Activated T-helper 9 cell treated with anti-CD3 and anti-CD28 coated beads, Interleukin-2, amount 50 U/mL, for 16 hours (primary cell): ENCODE measurements at places on chromosomes 11 and 22.

GRCh38 chr11:37942081-37942480 lies 1344.0 kb upstream of the RAG2 start:
- DNase-seq, result no peak

DNA sequence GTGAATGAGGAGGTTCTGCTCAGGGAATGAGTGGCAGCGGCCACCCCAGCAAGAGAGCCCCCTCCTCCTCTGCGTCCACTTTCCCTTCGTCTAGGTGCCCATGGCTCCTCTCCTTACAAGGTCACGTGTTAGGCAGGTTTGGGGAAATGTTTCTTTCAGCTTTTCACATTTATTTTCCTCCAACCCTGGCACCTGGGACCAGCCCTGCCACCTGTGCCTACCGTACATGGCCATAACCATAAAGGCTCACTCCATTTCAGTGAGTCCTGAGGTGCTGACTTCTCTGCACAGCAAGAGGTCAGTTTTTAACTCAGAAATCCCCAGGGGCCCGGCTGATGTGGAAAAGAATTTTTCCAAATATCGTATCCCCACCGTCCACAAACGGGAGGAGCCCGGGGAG lies 71.2 kb downstream of the FLI1 start:
- no peak for DNase-seq

- DNase-seq, result no peak
Measured at GRCh38 chr11:94926698-94927237, 46.6 kb downstream of the CWC15 start.

- DNase-seq, result no peak
Measured at GRCh38 chr11:12200991-12201985, 90.9 kb downstream of the MICAL2 start.

- DNase-seq, result no peak
Measured at GRCh38 chr22:44329179-44329796, 16.5 kb upstream of the SHISAL1 start.

DNA sequence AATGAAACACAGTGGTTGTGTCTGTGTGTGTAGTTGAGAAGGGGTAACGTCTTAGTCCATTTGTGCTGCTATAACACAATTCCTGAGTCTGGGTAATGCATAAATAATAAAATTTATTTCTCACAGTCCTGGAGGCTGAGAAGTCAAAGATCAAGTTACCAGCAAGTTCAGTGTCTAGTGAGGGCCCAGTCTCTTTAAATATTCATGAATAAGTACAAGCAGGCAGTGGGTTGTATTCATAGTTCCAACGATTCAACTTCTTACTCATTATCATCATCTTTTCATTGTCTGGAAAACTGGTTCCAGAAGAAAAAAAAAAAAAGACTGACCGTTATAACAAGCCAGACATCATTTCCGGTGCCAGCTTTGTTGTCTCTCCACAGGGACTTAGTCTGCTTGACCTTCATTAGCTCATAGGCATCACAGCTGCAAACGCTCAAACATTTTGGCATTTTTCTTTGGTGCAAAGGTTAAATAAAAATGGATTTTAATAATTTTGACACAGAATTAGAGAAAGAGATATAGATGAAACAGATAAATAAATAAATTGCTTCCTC lies 1297.5 kb downstream of the LRRC4C start:
- DNase-seq, result no peak

DNA sequence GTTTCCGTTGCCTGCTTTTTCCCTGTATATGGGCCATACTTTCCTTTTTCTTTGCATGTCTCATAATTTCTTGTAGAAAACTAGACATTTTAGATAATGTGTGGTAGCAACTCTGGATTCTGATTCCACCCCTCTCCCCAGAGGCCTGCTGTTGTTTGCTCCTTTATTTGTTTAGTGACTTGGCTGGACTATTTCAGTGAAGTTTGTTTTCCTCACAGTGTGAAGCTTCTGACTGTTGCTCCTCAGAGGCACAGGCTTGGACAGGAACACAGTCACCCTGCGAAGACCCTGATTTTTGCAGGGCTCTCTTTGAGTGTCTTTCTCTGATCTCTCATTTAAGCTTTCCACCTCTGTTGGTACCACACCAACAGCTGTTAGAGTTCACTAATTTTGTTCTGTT lies 72.5 kb downstream of the SWAP70 start:
- no peak for DNase-seq

DNA sequence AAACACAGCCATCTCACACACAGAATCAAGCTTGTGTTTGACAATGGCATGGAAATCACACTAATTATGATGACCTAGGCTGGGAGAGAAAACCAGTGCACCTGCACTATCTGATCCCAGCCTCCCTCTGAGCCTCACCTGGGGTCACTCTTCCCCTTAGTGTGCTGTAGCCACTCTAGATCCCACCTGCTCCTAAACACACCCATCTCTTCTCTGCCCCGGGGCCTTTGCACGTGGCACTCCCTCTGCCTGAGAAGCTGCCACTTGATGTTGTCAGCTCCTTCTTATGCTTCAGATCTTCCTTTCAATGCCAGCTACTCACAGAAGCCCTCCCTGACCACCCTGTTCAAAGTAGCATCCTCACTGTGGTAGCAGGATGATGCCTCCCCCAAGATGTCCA lies 42.9 kb upstream of the NFAM1 start:
- no peak for DNase-seq

DNA sequence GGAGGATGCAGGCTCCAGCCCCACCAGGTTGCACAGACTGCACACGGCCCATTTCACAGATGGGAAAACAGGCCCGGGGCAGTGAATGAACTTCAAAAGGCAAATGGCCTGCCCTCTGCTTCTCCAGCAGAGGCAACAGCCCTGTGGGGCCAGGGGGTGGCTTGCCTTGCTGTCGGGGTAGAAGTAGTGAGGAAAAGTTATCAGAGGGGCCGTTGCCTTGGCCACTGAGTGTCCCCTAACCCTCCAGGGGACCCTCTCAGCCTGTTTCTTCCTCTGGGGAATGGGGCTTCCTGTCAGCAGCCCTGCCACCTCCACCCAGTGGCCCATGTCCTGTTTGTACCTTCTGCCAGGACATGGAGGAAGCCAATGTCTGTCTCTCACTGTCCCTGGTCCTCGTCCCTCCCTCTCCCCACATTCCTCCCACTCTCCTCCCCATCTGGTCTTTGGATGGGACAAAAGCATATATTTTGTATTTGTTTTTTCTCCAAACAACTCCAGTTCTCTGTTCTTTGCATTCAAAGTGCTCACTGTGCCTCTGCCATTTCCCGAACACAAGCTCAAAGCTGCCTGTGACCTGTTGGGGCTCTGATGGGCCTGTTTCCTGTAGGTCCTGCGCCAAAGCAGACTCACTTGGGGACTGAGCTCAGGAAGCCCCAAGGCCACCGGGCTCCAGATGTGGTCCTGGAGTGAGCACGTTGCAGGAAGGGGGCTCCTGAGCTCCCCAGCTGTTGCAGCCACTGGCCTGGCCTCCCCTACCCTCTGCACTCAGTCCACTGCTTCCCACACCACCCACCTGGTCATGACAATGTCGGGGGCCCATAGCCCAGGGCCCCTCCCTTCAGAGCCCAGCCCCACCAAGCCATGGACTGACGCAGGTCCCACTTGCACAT lies 9.5 kb downstream of the MAP4K2 start:
- DNase-seq, result no peak

GRCh38 chr11:104254347-104254746 lies 90.4 kb upstream of the PDGFD start:
- DNase-seq, result no peak

DNA sequence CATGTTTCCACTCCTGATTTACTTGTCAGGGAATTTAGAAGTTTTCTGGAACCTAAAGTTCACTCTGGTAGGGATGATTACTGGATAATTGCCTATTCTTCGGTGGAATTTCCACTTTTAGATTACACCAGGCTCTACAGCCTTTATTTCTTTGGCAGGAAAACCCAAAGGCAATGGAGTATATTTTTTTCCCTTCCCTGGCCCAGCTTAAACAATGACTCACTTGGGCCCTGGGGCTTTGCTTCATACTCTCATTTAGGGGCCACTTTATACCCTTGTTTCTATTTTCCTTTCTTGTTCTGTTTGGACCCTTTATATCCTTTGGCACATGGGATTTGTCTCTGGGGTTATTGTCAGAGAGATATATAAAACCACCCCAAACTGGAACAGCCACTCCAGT lies 114.7 kb downstream of the CSTPP1 start:
- DNase-seq, result no peak

- no peak for DNase-seq
Measured at GRCh38 chr11:61162092-61162941, 1.1 kb upstream of the VPS37C start.

- no peak for DNase-seq
Measured at GRCh38 chr11:95335989-95336388, 105.0 kb upstream of the SESN3 start.

GRCh38 chr11:119149018-119149785 lies at the start of gene ABCG4:
Gene ABCG4, plus strand, starts transcription at chr11:119149052. Its CDS starts 914 bp downstream, at chr11:119149966.
- DNase-seq, result peak; percentile 9

- DNase-seq, result no peak
Measured at GRCh38 chr22:45223304-45224117, 17.2 kb downstream of the KIAA0930 start.

DNA sequence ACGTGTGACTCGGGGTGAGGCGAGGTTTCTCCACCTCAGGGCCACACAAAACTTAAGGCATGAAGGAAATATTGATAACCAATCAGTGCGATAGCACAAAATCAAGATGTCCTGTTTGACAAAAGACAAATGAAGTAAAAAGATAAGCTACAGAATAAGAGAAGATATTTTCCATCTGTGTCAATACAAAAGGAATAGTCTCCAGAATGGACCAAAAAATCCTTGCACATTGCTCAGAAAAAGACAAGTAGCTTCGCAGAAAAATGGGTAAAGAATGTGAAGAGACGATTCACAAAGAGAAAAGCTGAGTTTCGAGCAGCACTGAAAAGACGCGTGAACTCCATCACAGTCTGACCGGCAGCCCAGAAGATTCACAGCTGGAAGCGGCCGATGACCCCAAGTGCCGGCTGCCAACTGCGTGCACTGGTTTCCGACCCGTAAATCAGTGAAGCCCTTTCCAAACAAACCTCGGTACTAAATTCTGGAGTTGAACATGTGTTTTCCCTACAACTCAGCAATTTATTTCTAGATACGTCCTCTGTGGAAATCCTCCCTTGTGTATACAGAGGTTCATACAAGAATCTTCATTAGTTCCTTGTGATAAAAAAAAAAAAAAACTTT lies 308.4 kb downstream of the BRD1 start:
- DNase-seq, result no peak

DNA sequence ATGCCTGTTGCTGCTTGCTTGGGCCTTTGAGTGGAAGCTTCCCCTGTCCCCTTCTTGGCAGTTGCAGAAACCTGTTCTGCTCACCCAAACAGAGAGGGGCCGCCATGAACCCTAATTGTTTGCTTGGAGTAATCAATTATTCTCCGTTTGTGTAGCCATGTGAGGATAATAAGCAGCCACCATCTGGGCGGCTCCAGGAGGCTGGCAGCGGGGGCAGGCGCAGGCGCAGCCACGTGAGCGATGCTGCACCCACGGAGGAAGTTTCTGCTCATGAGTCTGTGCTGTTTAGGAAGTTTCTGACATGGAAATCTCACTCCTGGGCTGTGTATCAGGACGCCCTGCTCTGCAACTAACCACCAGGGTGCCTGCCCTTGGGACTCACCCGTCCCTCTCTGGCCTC lies 90.1 kb downstream of the MPPED1 start:
- no peak for DNase-seq

DNA sequence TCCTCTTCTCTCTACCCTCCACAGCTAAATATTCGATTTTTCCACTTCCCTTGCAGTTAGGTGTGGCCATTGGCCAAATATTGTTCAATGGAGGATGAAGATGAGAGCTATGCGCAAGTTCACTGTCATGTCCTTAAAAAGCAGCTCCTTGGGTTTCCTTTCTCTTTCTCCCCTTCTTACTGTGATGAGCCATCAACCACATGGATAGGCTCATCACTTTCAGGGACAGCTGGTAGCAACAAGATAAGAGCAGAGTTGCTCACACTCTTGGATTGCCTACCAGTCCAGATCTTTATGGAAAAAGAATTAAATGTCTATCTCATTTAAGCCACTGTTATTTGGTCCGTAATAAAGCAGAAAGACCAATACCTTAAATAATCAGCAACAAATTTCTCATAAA lies 377.0 kb downstream of the DDX10 start:
- no peak for DNase-seq

- peak; percentile 78 for DNase-seq
Measured at GRCh38 chr11:14907411-14908213, 15.6 kb upstream of the CYP2R1 start.

DNA sequence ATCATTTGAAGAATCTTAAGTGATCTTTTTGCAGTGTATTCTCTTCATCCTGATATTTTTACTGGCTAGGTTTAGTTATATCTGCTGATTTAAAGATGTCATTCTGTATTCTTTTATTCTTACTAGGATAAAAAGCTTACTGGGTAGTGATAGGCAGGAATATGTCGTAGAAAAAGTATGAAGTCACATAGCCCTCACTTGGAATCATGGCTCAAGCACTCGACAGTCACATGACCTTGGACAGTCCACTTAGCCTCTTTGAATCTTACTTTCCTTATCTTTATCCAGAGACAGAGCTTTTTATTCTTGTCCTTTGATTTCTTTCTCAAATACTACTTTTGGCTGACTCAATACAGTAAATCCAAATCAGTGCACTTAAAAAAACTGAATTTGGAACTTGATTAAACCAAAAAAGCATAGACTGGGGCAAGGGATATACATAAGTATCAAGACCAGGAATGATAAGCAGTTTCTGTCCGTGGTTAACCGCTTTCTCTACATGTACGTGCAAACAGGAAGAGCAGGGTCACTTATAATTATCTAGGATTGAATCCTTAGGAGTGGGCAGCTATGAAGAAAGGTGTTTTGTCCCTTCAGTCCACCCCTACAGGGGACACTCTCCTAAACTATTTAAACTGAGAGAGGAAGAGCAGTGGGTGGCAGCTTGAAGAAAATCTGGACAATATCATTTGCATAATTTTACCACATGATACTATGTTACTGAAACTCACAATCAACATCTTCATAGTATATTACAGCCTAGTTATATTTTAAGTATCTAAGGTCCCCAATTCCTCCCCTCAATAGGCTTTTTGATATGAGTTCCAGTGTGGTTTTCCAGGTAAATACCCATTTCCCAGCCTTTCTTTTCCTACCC lies 8.0 kb downstream of the MMP7 start:
- no peak for DNase-seq

- no peak for DNase-seq
Measured at GRCh38 chr11:61787928-61788491, 4.4 kb downstream of the TMEM258 start.

DNA sequence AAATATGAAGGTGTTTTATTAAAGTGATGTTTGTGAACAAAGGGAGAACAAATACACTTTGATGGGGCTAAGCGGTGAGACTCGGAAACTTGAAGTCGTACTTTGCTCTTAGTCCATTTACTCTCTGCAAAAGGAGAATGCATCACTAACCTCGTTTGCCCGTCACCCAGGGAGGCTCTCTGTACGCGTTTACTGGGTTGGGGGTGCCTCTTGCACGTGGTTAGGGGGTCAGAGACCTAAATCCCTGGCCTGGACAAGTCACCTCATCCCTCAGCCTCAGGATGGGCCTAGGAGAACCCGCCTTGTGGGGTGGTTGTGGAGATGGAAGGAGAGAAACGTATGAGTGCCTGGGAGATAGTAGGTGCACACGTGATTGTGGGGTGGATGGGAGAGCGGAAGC lies 803 bp upstream of the IFT27 start:
- no peak for DNase-seq

- no peak for DNase-seq
Measured at GRCh38 chr11:88474655-88475054, 137.1 kb upstream of the CTSC start.
